CD8-positive, alpha-beta T cell (primary cell): ENCODE measurements at places on chromosomes 6 and 20. TPM values are rescaled to one million over a fixed set of nuclear protein-coding genes. Genes with fewer than 3 reads are reported as not detected.

- DNase-seq, result no peak
These were observed 52.3 kb downstream of the PLEKHG1 start for GRCh38 chr6:150651808-150652470.

The MUC22 gene
- total RNA-seq, result not detected

The DDX43 gene
- total RNA-seq, result 0.73 TPM

The FAM209B gene
- 2.9 TPM for total RNA-seq

DNA sequence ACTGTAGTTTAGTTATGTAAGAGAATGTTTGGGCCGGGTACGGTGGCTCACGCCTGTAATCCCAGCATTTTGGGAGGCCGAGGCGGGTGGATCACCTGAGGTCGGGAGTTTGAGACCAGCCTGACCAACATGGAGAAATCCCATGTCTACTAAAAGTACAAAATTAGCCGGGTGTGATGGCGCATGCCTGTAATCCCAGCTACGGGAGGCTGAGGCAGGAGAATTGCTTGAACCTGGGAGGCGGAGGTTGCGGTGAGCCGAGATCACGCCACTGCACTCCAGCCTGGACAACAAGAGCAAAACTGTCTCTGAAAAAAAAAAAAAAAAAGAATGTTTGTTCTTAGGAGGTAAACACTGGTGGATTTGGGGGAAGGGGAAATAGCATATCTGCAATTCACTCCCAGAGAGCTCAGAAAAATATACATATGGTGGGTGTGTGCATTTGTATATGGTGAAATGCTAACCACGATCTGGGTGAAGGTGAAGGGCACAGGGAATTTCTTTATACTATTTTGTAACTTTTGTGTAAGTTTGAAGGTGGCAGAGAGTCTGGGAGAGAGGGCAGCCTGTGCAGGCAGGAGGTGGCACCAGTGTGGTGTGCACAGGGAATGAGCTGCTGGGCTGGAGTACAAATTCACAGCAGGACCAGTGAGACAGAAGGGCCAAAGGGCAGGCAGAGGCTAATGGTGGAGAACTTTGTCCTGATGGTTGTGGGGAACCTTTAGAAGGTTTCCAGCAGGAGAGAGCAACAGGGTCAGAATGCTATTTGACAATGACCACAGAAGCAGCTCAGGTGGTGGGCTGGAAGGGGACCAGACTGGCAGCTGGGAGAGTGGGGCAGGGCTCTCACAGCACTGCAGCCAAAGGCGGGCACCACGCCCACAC, 42.4 kb downstream of the SSR1 start:
- DNase-seq, result no peak

The SRMS gene
- total RNA-seq, result not detected

- no peak for DNase-seq
These were observed 5.5 kb upstream of the TMEM170B start for GRCh38 chr6:11532097-11532496.

- no peak for DNase-seq
These were observed 40.5 kb downstream of the SCP2D1 start for GRCh38 chr20:18853946-18854646.

The SPEF1 gene
- total RNA-seq, result 0.16 TPM

DNA sequence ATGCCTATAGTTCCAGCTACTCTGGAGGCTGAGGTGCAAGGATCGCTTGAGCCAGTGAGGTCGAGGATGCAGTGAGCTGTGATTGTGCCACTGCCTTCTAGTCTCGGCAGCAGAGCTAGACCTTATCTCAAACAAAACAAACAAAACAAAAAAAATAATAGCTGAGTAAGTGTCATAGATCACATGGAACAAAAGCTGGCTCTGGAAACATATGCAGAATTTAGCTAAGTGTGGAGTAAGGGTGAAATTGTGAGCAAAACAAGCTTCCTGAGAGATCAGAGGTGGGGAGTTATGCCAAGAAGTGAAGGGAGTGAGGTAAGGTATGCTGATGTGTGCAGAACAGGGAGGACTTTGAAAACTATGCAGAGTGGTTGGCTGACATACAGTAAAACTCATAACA, 18.7 kb downstream of the SGK1 start:
- no peak for DNase-seq

The SEMG1 gene
- total RNA-seq, result not detected

The SLC52A3 gene
- total RNA-seq, result not detected

DNA sequence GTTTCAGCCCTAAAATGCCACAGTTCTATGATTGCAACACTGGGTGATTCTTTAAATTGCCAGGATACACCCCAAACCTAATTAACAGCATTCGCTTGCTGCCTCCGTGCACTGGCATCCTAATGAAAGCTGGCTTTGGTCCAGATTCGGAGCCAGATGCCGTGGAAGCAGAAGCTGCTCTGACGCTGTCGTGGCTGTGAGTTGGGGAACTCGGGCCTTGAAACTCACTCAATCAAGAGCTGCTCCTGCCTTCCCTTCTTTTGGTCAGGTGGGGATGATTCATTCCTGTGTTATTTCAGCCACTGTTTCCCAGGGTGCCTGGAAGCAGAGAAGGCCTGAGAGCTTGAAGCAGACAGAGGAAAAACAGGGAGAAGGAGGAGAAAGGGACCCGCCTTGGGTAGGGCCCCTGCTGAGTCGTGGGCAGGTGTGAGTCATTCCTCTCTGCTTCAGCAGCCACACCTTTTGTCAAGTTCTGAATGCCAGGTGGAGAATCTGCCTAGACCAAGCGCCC, 36.2 kb upstream of the DSP start:
- DNase-seq, result no peak

DNA sequence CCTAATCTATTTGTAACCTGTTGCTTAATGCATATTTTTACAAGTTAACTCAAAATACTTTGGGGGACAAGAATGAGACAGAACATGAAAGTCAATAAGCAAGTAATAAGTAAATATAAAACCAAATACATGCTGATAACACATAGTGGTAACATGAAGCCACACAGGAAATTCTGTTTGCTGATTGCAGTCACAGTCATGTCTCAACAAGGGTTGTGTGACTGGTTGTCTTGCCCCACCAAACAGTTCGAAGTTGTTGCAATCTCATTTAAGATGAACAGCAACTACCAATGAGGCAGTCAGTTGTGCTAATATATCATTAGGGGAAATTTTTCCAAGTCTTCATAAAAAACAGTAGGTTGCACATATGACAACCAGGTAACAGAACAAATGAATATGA, 14.5 kb downstream of the CD24 start:
- DNase-seq, result no peak

DNA sequence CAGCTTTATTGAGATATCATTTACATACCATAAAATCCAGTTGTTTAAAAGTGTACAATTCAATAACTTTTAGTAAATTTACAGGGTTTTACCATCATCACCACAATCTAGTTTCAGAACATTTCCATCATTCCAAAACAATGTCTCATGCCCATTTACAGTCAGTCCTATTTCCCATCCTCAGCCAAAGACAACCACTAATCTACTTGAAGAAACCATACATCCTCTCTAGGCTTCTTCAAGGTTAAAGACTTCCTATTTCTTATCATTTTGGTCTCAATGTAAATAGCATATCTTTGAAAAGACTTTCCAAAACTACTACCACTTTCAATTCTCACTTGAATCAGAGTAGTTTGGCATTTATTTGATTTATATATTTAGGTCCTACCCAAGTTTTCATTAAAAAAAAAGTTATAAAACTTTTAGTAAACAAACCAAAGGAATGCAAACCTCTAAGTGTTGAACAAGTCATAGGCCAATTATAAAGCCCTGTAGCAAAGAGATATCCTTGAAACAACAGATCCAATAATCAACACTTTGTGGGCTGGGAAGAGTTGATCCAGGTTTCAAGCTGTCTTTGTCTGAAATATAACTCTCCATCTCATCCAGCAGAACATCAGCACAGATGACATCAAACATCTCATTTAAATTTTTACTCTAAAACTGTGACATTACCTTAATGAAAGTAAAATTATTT, 211.3 kb upstream of the RUNX2 start:
- no peak for DNase-seq

The UNC5CL gene
- 1.4 TPM for total RNA-seq

DNA sequence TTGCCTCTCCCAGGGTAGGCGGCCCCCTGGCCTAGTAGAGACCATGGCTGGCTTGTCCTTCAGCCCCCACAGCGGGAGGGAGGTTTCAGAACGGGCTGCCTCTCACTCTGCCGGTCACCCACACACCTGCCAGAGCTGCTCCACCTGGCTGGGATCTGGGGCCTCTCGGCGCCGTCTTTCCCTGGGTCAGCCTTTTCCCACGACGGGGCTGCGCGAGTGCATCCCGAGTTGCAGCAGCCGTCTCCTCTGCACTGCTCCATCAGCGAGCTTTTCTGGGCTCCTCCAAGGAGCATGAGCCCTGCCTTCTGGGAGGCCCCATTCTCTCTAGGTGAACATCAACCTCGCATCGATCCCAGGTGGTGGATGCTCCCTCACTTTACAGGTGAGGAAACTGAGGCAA, 15.9 kb upstream of the SPDEF start:
- no peak for DNase-seq

- DNase-seq, result no peak
These were observed 49.1 kb upstream of the ZNF337 start for GRCh38 chr20:25745738-25746137.

GRCh38 chr6:163643866-163644265, 229.3 kb downstream of the QKI start:
- DNase-seq, result no peak

GRCh38 chr6:25147223-25147622, 132.0 kb upstream of the CARMIL1 start:
- DNase-seq, result no peak

The HLA-F gene
- total RNA-seq, result 378 TPM

DNA sequence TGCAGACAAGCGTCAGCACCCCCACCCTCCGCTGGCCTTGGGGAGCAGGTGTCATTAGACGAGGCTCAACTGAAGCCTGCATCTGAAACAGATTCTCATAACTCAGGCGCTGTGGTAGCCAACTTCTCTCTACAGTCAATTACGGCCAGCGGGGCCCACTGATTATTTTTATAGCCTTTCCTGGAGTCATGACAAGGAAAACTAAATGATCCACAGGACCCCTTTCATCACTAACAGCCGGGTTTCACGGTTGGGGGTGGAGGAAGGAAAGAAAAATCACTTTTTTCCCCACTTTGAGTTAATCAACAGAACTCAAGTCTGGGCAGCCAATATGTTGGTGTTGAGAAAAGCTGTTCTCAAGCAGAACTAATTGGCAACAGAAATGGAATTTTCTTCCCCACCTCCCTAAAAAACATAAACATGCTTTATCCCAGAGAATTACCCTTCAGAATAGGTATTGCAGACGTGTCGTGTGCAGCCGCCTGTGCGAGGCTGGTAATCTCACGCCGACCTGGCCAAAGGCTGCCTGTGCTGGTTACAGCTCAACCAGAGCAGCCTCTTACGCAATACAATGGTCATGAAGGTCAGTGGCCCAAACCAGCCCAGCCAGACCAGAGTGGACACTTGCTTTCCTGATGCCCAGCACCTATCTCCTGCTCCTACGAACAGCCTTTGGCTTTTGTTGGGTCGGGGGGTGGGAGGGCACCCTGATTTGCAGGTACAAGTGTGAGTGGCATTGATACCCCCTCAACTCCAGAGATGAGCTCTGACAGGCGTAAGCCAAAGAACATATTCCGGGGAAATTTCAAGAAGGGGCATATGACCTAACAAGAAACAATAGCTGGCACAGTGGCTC, 11.0 kb downstream of the RIPOR3 start:
- no peak for DNase-seq

The TBXT gene
- total RNA-seq, result not detected

The EPM2A gene
- total RNA-seq, result 7.5 TPM

- DNase-seq, result no peak
These were observed 40.4 kb downstream of the MDGA1 start for GRCh38 chr6:37657112-37657886.

The EYS gene
- total RNA-seq, result not detected
